ENCODE measurements at places on chromosomes 11 and 22. TPM values are rescaled to one million over a fixed set of nuclear protein-coding genes. Genes with fewer than 3 reads are reported as not detected.

- no peak for DNase-seq
Observed at GRCh38 chr22:27164781-27165503, 507.6 kb downstream of the MIAT start.

GRCh38 chr22:28443526-28443876 lies 236.1 kb downstream of the TTC28 start:
- DNase-seq = peak; percentile 79

UNC93B1 gene
- 15.6 TPM for total RNA-seq

GRCh38 chr22:44825310-44826150 lies 73.2 kb downstream of the ARHGAP8 start:
- no peak for DNase-seq

DNAJB13 gene
- 1.0 TPM for total RNA-seq

DNA sequence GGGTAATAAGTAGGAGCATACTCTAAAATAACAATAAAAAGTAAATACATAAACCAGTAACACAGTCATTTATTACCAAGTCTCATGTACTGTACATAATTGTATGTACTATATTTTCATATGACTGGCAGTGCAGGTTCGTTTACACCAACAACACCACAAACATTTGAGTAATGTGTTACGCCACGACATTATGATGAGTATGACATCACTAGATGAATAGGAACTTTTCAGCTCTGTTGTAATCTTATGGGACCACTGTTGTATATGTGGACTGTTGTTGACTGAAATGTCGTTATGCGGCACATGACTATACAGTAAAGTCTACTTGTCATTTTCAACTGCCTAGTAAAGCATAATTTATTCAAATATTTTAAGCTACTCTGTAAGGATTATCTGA lies 18.6 kb downstream of the KIF18A start:
- no peak for DNase-seq

GRCh38 chr11:73902303-73902702 lies 25.5 kb downstream of the PAAF1 start:
- no peak for DNase-seq

GRCh38 chr22:27412866-27413445 lies 388.6 kb downstream of the MN1 start:
- DNase-seq = no peak

DNA sequence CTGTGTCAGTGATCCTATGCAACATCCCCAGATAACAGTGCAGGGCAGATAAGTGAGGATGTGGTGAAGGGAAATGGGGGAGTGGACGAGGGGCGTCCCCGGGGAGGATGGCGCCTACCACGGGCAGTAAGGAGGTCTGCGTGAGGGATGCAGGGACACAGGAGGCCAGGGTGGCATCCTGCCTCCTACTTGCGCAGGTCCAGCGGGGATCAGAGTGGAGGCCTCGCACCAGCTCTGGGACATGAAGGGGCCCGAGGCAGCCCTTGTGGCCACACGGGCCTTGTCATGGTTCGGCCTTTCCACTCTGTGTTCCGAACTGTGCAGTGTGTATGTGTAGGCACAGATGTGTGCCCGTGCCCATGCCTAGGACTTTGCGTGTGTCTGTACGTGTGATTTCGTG lies 1227.5 kb downstream of the BRD1 start:
- DNase-seq = no peak

GRCh38 chr22:36010090-36010489 lies 18.5 kb downstream of the RBFOX2 start:
- DNase-seq = no peak

DNA sequence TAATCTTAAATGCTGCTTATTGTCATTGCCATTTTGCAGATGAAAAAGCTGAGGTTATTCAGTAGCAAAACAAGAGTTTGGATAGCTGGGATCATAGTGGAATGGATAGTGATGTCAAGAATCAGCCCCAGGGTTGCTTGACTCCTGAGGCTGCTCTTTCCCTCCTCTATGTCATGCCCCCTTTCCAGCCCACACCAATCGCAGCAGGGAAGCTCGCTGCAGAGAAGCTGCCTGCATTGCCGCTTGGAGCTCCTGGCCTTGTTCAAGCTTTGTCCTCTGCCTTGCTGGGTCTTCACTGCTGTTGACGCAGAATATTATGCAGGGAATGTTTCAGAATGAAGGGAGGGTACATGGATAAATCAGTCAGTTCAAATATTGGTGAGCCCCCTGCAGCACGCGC lies 128.8 kb upstream of the RASSF10 start:
- DNase-seq = no peak

DNA sequence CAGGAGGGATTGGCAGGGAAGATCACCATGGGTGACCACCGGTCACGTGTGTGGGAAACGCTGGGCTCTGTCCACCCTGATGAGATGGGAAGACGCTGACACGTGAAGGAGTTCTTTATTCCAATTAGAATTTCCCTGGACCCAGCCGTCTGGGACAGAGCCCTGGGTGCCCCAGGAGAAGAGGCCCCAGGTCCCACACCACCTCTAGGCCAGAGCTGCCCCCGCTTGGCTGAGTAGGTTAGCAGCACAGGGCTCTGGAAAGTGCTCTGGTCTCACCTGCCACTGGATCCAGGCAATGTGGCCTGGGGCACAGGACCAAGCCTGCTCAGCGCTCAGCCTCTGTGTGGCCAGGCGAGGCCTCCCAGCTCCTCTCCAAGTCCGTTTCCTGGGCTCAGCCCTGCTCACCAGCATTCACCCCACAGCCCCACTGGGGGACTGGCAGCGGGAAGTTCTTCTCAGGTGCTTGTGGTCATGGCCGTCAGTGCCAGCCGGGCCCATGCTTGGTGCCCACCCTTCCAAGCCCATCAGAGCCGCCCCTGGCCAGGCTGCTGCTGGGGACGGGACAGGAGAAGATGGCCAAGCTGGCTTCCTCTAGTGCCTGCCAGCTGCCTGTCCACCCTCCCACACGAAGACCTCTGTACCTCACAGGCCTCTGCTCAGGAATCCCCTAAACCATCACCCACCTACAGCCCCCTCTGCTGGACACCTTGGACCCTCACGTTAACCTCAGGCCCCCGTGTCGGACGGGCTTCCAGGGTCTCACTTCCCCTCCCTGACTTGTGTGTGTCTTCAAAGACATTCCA lies 62.5 kb upstream of the FGF3 start:
- no peak for DNase-seq

DNA sequence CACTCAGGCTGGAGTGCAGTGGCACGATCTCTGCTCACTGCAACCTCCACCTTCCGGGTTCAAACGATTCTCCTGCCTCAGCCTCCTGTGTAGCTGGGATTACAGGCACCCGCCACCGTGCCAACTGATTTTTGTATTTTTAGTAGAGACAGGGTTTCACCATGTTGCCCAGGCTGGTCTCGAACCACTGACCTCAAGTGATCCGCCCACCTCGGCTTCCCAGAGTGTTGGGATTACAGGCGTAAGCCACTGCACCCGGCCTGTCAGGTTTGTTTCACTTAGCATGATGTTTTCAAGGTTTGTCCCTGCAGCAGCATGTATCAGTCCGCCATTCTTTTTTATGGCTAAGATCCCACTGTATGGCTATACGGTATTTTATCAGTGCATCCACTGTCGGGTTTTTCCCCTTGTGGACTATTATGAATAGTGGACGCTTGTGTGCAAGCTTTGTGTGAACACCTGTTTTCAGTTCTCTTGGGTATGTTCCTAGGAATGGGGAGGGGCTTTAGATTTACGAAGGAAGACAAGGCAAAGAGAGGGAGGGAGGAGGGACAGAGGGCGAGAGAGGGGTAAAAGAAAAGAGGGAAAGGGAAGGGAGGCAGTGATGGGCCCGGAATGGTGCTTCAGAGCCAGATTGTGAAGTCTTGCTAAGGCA lies 13.9 kb upstream of the CDC42EP2 start:
- DNase-seq = no peak

GRCh38 chr22:24370401-24370800 lies 57.0 kb upstream of the ADORA2A start:
- DNase-seq = no peak

TYMP gene
- total RNA-seq = 63.0 TPM

- no peak for DNase-seq
Observed at GRCh38 chr22:37677493-37677974, 2.1 kb downstream of the LGALS1 start.

DNA sequence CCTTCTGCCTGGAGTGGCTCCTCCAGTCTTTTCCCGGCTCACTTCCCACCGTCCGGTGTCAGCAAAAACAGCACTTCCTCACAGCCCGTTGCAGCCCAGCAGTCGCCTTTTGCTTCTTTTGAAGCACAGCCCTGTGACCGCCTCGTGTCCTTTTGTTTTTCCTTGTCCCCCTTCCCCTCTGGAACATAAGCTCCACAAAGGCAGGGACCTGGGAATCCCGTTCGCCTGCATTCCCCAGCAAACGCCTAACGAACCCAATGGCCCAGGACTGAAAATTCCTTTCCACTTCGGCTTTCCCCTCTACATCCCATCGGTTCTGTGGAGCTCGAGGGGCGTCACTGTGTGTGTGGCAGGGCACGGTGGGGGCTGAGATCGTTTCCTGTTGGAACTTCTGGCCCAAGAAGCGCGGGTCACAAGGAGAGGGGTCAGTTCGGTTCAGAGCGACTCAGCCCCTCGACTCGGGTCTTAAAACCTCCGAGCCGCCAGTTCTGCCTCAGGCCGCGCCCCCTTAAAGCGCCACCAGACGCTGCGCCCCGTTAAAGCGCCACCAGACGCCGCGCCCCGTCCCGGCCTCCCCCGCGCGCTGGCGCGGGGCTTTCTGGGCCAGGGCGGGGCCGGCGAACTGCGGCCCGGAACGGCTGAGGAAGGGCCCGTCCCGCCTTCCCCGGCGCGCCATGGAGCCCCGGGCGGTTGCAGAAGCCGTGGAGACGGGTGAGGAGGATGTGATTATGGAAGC lies 841 bp downstream of the RIC8A start:
- peak; percentile 96 for DNase-seq

- DNase-seq = peak; percentile 97
Observed at GRCh38 chr11:62705880-62706849, 1.1 kb downstream of the BSCL2 start.

DNA sequence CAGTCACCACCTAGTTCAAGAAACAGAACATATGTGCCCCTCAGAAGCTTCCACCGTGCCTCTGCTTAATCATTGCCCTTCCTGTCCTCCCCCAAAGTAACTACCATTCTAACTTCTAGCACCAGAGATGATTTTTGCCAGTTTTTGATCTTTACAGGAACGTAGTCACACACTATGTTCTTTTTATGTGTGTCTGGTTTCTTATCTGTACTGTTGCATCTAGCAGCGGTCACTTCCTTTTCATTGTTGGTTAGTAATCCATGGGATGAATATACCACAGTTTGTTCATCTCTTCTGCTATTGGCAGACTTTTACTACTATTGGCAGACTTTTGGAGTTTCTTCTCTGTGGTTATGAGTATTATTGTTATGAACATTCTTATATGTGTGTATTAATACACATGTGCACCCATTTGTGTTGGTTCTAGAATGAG lies 34.6 kb downstream of the SPECC1L start:
- peak; percentile 65 for DNase-seq

MYO18B gene
- total RNA-seq = 0.40 TPM

EXPH5 gene
- 0.91 TPM for total RNA-seq

GRCh38 chr11:119025978-119026766 lies 4.5 kb downstream of the SLC37A4 start:
- DNase-seq = no peak

DNA sequence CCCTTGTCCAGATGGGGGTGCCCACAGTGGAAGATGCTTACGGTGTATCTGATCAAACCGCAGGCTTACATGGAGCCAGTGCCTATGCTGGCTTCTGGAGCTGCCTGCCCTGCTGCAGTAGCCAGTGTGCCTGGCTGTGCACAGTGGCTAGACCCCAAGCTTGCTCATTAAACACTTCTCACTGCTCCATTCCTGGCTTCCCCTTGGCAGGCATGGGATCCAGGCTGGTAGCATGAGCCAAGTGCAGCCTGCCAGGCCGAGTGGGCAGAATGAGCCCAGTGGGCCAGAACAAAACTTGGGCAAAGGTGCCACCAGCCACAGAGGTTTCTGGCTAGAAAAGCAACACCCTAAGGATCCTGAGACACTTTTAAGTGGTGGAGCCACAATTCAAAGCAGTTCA lies 55.4 kb upstream of the B3GNT6 start:
- DNase-seq = peak; percentile 33

- no peak for DNase-seq
Observed at GRCh38 chr11:6992026-6992425, 28.1 kb downstream of the ZNF214 start.

APOBEC3C gene
- total RNA-seq = 73.6 TPM

DNA sequence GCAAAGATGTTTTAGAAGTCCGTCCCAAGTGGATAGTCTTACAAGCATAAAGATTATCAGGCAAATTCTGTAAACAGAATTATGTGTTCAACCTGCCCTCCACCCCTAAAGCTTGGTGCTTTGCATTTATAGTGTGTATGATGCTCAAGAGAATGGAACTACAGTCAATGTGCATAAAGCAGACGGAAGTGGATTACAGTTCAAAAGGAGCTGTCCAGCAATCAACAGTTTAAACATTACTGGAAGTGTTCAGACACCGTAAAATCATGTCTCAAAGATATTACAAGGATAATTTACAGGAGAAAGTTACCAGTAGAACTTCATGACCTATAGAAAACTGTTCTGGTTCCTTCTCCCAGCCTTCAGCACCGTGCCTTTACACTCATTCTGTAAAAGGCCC lies 1.0 kb downstream of the RIC3 start:
- no peak for DNase-seq

NLRP14 gene
- total RNA-seq = 0.21 TPM

MMP26 gene
- total RNA-seq = not detected

- DNase-seq = peak; percentile 67
Observed at GRCh38 chr22:49855251-49855911, 1.7 kb downstream of the ZBED4 start.
